HAP-1 (cell line): ENCODE measurements at places on chromosomes 6 and 20.
A peak's percentile ranks its signal among the peaks of the same experiment; 100 is the strongest.

DNA sequence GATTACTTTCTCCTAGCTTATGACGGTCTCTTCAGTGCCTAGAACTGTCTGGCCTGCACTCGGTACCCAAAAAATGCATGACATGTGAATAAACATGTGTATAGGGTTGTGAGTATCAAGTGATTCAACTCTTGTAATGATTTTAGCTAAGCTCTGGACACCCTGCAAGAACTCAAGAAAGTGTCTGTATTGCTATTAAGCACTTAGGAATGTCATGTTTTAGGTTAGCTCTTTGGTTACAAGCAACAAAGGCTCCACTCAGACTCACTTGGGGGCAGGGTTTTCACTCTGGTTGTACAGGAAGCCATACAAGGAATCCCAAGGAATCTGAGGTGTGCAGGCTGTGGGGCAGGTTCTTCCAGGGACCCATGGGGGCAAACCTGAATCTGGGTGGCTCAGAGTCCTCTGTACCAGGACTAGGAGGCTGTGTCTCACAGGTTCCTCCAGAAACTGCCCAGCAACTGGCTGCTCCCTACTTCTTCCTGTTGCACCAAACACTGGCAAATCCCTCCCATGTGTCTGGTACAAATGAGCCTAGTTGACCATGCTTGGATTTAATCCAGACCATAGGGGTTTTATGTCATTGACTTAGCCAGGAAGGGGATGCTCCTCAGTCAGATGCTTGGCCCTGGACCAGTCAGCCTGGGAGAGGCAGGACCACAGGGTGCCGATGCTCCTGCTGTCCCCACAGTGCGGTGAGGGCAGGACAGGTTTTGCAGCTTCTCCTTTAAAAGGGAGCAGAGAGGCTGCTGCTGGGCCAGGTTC is 77.9 kb upstream of the CDH4 start:
- DNase-seq = no peak

DNA sequence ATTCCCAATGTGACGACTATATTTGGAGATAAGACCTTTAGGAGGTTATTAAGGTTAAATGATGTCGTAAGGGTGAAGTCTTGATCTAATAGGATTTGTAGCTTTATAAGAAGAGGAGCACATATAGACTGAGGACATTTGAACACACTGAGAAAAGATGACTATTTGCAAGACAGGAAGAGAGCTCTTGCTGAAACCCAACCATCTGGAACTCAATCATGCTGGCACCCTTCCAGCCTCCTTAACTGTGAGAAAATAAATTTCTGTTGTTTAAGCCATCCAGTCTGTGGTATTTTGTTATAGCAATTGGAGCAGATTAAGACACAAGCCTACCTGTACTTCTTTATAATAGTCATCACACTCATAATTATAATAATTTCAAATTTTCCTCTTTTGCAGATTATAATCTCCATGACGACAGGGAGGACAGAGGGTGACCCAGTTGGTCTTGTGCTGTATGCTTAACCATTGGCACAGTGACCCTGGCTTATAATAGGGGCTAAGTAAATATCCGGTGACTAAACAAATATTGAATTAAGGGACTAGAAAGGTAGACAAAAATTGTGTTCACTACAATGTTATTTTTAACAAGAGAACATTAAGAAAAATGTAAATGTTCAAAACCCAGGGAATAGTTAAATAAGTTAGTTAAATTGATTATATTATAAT is 206.4 kb upstream of the HDDC2 start:
- no peak for DNase-seq

GRCh38 chr6:113570161-113570560 is 287.0 kb upstream of the MARCKS start:
- DNase-seq = no peak

GRCh38 chr6:127566651-127567050 is 10.3 kb upstream of the C6orf58 start:
- DNase-seq = no peak

- no peak for DNase-seq
Observed at GRCh38 chr6:147755999-147756398, 247.5 kb downstream of the SAMD5 start.

GRCh38 chr6:9208966-9209365 is 773.6 kb upstream of the SLC35B3 start:
- DNase-seq = no peak

GRCh38 chr6:9634776-9635175 is 780.1 kb downstream of the TFAP2A start:
- DNase-seq = peak; percentile 14

DNA sequence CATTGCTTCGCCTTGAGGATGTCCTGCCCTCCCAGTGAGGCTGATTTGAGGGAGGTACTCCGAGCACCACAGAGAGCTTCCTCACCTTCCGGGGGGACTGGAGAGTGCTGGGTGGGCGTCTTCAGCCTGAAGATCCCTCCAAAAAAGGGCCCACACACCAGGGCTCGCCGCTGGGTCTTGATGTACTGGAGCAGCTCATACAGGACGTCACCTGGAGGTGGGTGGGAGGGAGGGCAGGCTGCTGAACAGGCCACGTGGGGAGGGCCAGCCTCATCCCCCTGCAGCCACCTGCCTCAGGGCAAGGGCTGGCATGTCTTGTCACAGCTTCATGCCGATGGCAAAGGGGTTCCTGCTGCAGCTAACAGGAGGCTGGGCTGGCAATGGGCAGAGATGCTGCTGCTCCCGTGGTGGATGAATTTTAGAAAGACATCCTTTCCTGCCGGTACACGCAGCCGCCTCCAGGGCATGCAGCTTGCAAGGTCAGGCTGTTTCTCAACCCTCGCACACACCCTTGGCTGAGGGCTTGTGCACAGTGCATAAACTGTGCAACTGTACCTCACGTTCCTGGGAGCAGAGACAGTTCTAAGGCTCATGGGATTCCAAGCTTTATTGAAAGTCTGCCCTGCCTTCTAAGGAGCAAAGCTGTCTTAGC is 14.0 kb downstream of the ETV7 start:
- DNase-seq = no peak
